ENCODE measurements at places on chromosomes 6 and 20.
A peak's percentile ranks its signal among the peaks of the same experiment; 100 is the strongest.

- DNase-seq, result no peak
These were observed 28.5 kb upstream of the KIF6 start for GRCh38 chr6:39753725-39754045.

DNA sequence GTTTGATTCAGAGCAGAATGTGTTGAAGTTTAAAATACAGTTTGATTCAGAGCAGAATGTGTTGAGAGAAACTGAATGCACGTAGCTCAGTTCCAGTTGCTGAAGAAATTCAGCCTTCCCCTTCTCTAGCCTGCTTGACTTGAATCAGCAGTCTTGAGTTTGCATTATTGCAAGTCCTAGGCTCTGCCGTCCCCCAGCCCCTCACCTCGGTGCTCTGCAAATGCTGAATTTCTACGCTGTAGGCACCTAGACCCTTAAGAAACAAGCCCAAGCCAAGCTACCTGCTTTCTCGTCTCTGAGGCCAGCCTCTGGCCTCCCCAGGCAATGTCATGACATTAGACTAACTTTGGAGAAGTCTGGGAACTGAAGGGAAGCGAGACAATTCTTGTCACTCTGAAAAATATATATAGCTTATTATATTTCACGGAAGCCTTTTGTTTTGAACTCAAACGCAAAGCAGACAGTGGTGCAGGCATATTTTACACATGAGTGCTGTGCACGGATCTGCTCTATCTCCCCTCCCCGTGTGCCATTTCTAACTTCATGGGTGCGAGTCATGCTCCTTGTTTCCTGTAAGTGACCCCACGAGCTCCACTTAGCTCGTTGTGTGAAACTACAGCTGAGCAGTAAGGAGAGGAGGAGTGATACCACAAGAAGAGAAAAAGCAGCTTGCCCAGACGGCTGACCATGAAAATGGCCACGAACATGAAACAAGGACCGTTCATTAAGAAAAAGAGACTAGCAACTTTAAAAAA is 71.4 kb upstream of the DUSP22 start:
- DNase-seq, result peak; percentile 40

DNA sequence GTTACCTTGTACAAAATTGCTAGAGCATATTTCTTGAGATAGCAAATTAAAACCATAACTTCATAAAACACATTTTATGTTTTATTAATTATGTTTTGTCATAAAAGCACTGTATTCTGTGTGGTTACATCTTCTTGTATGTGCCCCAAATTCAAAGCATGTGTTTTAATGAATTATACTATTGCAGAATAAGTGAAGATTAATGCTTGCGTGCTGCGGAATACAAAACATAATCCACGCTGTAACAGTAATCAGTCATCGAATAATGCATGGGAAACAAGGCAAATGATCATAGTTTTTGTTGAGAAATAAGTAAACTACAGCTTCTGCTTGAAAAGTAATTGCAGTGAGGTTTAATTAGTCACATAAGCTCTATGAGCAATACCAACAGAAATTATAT is 459.2 kb upstream of the SOX4 start:
- no peak for DNase-seq

DNA sequence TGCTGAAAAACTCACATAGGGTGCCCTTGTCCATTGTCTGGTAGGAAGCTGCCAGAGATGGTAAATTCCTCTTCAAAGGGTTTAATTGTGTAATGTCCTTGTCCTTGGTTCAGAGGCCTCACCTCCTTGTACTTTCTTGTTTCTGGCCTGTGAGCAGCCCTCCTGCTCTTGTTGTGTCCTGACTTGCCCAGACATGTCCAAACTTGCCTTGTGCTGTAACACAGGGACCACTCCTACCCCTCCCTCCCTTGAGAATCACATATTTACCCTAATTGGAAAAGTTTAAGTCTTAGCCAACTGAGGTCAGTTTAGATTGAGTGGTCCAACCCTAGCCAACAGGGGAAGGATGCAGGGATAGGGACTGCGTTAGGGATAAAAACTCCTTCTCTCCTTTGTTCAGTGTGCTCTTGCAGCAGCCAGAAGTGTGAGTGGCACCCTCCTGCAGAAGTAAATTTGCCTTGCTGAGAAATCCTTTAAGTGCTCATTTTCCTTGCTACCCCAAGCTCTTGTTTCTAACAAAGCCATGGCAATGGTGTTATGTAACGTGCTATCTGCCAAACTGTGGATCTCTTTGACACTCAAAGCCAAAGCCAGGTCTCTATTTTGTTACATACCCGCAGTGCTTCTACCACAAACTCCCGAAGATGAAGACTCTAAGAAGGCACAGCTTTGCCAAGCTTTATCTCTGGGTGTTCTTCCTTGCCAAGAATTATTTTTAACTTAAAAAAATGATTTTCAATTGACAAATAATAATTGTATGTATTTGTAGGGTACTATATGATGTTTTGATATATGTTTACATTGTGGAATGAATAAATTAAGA is 414.5 kb downstream of the ESR1 start:
- DNase-seq, result no peak

DNA sequence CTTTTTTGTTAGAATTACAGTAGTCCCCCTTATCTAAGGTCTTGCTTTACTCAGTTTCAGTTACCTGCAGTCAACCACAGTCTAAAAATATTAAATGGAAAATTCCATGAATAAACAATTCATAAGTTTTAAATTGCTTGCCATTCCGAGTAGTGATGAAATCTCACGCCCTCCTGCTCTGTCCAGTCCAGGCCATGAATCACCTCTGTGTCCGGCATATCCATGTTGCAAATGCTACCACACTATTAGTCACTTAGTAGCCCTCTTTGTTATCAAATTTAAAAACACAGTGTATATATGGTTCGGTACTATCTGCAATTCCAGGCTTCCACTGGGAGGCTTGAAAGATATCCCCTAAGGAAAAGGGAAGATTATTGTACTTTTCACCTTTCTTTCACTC is 164.6 kb upstream of the FAM83B start:
- peak; percentile 15 for DNase-seq

DNA sequence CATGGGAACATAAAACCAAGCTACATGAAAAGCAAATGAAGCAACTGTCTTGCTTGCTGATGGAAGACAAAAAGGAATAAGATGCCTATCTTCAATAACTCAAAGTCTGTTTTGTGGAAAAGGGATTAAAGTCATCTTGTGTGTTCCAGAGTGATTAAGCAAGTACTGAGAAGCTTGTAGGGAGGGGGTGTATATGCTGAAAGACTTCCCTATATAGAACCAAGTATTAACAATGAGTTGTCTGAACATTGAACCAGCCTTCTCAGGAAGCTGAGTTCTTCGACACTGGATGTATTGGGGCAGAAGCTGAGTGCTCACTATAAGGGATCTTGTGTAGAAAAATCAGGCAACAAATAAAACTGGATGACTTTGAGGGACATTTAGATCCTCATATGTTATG is 451.8 kb downstream of the CD83 start:
- DNase-seq, result no peak

DNA sequence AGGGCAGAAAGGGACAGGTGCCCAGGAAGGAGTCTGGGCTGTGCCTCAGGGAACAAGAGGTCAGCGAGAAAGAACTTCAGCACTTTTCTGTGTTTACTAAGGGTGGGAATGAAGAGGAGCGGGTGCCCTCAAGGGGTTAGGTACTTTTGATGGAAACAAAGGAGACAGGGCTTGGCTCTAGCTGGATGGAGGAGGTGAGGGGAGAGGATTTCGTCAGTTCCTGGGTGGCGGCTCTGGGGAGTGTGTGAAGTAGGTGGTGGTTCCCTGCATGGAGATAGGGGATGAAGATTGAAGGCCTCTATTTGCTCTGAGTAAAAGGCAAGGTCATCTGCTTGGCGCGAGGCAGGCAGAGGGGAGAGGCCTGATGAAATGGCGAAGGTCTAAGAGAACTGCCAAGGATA is 40.0 kb upstream of the ANKRD60 start:
- DNase-seq, result no peak

- no peak for DNase-seq
These were observed 9.5 kb downstream of the OVOL2 start for GRCh38 chr20:18048176-18048575.

GRCh38 chr6:158414851-158415262 is 102.6 kb downstream of the TULP4 start:
- peak; percentile 58 for DNase-seq

GRCh38 chr6:125961117-125961516 is 4.5 kb downstream of the HINT3 start:
- DNase-seq, result no peak

DNA sequence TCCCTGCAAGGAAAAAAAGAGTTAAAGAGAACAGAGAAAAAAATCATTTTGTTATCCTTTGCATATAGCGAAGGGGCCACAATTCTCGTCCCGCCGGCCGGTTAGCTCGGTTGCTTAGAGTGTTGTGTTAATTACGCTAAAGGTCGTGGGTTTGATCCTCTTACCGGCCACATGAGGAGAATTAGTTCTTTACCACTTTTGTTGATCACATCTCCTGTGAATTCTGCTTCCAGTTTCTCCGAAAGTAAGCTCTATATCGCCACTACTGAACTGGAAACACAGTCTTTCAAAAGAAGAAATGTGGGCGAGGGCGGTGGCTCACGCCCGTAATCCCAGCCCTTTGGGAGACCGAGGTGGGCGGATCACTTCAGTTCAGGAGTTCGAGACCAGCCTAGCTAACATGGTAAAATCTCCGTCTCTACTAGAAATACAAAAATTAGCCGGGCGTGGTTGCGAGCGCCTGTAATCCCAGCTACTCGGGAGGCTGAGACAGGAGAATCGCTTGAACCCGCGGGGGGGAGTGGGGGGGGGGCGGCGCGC is 13.4 kb downstream of the PRSS16 start:
- DNase-seq, result no peak

DNA sequence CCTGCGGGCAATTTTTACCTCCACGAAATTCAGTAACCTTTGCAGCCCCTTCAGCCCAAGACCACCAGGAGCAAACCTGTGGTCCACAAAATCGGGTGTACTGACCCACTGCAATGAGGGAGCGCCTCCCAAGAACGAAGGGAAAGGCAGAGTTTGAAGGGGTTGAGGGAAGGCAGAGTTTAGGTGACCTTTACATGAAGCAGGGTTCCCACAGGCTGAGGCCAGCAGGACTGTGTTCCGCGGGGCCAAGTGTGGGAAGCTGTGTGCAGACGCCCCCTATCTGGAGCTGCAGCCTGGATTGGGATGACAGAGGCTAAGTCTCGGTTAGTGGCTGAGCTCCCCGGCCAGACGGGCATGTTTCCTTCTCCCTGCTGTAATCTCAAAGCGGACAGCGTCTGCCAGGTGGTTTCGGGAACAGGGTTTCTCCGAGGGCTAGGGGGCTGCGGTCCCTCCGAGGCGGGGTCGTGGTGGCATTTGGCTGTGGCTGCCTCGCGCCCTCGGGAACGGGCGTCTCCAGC is 826 bp upstream of the PYGB start:
- DNase-seq, result peak; percentile 75

- DNase-seq, result no peak
These were observed 265.3 kb upstream of the TCF21 start for GRCh38 chr6:133623621-133624020.

DNA sequence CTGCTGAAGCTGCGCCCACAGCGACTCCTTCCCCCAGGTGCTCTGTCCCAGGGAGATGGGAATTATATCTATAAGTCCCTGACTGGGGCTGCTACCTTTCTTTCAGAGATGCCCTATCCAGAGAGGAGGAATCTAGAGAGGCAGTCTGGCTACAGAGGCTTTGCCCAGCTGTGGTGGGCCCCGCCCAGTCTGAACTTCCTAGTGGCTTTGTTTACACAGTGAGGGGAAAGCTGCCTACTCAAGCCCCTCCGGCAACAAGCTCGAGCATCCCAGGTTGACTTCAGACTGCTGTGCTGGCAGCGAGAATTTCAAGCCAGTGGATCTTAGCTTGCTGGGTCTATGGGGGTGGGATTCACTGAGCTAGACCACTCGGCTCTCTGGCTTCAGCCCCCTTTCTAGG is 152.5 kb upstream of the MAP3K7 start:
- DNase-seq, result no peak

DNA sequence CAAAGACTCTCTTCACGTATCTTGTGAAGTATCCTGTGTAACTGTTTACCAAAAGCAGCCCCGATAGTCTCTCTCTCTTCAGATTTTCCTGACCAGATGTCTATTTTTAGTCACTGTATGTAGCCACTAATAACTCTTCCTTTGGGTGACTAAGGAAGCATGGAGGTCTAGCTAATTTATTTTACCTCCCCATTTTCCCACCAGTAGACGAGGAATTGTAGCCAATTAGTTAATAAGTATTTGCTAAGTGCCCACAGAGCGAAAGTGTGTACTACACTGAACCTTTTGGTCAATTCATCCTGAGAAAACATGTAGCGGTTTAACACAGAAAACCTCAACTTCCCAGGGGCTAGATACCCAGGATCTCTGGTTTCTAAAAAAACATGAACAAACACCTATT is 180.6 kb downstream of the TBX18 start:
- DNase-seq, result no peak

DNA sequence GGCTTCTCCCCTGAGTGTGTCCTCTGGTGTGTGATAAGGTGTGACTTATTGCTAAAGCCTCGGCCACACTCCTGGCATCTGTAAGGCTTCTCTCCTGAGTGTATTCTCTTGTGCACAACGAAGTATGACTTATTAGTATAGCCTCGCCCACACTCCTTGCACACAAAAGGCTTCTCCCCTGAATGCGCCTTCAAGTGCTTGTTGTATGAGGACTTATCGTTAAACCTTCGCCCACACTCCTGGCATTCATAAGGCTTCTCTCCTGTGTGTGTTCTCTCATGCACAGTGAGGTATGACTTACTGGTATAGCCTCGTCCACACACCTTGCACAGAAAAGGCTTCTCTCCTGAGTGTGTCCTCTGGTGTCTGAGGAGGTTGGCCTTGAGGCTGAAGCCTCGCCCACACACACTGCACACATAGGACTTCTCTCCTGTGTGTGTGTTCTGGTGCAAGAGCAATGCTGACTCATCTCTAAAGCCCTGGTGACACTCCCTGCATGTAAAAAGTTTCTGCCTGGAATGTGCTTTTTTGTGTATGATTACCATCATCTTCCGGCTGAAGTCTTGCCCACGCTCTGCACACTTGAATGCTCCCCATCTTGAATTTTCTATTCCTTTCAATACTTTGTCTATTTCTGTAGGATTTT is 20.4 kb downstream of the ZNF337 start:
- peak; percentile 34 for DNase-seq

Measured in fibroblast of skin of scalp (primary cell).